T-helper 17 cell (primary cell): ENCODE measurements at places on chromosomes 16 and 17.

- DNase-seq: no peak
Observed at GRCh38 chr17:29136998-29137730, 43.0 kb downstream of the MYO18A start.

GRCh38 chr17:80992948-80993624, 1.4 kb downstream of the CHMP6 start:
- no peak for DNase-seq

DNA sequence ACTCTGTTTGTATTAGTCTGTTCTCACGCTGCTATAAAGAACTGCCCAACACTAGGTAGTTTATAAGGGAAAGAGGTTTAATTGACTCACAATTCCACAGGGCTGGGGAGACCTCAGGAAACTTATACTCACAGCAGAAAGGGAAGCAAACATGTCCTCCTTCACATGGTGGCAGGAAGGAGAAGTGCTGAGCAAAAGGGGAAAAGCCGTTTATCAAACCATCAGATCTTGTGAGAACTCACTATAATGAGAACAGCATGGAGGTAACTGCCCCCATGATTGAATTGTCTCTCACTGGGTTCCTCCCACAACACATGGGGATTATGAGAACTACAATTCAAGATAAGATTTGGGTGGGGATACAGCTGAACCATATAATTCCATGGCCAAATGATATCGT, 30.9 kb downstream of the ABCC1 start:
- DNase-seq: no peak

GRCh38 chr16:68972013-68972412, 128.7 kb downstream of the TANGO6 start:
- DNase-seq: no peak

DNA sequence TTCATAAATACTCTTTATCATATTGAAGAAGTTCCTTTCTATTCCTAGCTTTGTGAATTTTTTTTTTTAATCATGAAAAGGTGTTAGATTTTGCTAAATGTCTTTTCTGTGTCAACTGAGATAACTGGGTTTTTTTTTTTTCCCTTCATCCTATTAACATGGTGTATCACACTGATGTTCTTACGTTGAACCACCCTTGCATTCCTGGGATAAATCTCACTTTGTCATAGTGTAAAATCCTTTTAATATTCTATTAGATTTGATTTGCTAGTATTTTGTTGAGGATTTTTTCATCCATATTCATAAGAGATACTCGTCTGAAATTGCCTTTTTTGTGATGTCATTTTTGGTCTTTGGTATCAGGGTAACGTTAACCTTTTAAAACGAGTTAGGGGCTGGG, 49.2 kb downstream of the CHCT1 start:
- DNase-seq: no peak

DNA sequence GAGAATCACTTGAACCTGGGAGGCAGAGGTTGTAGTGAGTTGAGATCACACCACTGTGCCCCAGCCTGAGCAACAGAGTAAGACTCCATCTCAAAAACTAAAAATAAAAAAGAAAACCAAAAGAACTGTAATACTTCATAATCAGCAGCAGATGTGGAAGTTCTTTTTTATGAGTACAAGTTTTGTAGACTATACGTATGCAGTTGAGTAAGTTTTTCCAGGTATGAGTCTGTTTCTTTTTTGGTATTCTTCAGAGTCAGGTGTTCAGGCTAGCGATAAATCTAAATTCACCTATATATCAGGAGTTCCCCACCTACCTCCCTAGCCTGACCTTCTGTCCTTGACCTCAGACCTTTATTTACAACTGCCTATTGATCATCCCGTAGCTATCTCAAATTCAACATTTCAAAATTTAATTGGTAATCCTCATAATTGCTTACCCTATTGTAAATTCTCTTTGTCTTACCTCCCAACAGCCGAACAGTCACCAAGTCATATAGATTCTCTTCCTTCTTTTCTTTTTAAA, 10.7 kb downstream of the DCTN5 start:
- DNase-seq: no peak

- peak; percentile 6 for DNase-seq
Observed at GRCh38 chr17:33667052-33667509, 374.0 kb upstream of the ASIC2 start.

DNA sequence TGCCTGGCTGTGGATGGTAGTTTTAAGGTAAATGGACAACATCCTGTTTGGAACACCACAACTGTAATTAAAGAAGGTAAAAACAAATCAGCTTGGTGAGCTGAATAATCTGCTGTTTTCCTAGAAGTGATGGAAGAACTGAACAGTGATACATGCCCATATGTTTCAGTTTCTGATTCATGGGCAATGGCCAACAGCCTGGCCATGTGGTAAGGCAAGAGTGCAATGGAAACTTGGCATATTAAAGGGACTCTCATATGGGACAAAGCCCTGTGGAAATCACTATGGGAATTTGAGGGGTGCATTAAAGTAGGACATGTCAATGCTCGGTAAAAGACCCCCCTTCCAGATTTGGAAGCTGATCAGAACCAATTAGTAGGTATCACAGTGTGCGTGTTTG, 37.8 kb downstream of the IKZF3 start:
- DNase-seq: no peak

DNA sequence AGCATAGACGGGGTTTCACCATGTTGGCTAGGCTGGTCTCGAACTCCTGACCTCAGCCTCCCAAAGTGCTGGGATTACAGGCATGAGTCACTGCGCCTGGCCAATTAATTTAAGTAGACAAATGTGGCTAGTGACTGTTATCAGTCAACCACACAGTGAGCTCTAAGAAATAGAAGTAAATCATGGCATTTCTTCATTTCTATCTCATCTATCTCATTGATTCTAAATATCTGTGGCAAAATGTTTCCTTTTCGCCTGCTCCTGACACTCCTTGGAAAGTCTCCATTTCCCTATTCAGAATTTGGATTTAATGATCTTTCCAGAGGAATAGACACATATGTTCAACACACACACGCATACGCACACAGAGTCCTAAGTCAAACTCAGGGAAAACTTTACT, 81.3 kb downstream of the HIC1 start:
- DNase-seq: no peak

GRCh38 chr17:39834017-39834416, 30.1 kb downstream of the IKZF3 start:
- DNase-seq: no peak

DNA sequence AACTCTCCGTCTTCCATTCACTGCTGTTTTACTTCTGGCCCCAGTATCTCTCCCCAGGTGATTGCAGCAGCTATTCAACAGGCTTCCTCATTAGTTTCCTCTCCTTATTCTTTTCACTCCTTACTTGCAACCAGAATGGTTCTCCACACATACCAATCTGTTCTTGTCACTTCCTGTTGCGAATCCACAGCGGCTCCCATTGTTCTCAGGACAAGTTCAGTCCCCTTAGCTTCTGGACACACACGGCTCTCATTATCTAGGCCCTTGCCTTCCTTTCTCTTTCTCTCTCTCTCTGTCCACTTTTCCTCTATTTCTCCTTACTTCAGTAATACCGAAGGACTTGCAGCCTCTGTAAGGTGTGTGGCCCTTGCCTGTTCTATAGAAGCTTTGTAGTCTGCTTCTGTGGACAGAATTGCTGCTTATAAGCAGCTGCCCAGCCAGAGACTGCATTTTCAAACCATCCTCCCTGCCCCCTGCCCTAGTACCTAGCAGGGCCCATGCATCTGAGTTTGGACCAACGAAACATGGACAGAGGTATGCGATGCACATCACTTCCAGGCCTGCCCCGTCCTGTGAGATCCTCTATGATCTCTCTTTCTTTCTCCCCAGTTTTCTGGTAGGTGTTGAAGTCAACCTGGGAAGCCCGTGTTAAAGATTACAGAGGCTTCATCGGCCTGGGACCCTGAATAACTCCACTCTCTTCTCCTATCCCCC, 45.7 kb downstream of the VAT1L start:
- no peak for DNase-seq

- DNase-seq: no peak
Observed at GRCh38 chr16:49335828-49336227, 37.8 kb upstream of the C16orf78 start.

GRCh38 chr17:78397681-78398101, 19.2 kb downstream of the PGS1 start:
- DNase-seq: no peak

GRCh38 chr16:178668-179015, 1.6 kb upstream of the HBQ1 start:
- no peak for DNase-seq
